ENCODE measurements at places on chromosomes 7 and 10. TPM values are rescaled to one million over a fixed set of nuclear protein-coding genes. Genes with fewer than 3 reads are reported as not detected.

The FXYD4 gene
- polyA plus RNA-seq: not detected

The ASAH2 gene
- 6.8 TPM for polyA plus RNA-seq

The GJD4 gene
- 0.13 TPM for polyA plus RNA-seq

The STRIP2 gene
- 5.7 TPM for polyA plus RNA-seq

The SPRN gene
- 4.5 TPM for polyA plus RNA-seq

The HOXA5 gene
- 76.0 TPM for polyA plus RNA-seq

The OPN4 gene
- not detected for polyA plus RNA-seq

The NUPR2 gene
- polyA plus RNA-seq: 2.0 TPM

The DNAJB12 gene
- polyA plus RNA-seq: 34.9 TPM

The LIPN gene
- not detected for polyA plus RNA-seq

The CUBN gene
- 276 TPM for polyA plus RNA-seq

The TDRD1 gene
- polyA plus RNA-seq: 0.05 TPM

The ANKRD61 gene
- 3.4 TPM for polyA plus RNA-seq

All from left kidney (tissue), 8 donors.